Left renal cortex interstitium (tissue), 4 donors: ENCODE measurements at places on chromosomes 6 and 20.
A peak's percentile ranks its signal among the peaks of the same experiment; 100 is the strongest.

DNA sequence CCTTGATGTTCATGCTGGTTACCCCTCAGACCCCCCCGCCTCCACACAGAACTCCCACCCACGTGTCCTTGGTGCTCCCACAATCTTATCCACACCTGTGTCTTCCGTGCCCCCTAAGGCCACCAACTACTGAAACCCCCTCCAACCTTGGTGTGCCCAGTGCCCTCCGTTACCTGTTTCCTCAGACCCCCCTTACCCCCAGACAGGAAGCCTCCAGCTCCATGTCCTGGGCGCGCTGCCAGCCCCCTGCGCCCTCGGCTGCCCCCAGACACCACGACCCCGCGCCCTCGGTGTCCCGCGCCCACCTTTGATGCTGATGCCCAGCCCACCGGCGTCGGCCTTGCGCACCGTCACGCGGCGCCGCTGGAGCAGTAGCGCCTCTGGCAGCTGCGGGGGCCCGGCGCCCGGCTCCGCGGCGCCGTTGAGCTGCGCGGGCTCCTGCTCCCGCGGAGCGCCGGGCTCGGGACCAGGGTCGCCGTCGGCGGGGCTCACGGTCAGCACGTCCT lies 504 bp downstream of the SNTA1 start:
- no peak for DNase-seq

GRCh38 chr20:47727170-47727880 lies 58.0 kb downstream of the SULF2 start:
- no peak for DNase-seq

DNA sequence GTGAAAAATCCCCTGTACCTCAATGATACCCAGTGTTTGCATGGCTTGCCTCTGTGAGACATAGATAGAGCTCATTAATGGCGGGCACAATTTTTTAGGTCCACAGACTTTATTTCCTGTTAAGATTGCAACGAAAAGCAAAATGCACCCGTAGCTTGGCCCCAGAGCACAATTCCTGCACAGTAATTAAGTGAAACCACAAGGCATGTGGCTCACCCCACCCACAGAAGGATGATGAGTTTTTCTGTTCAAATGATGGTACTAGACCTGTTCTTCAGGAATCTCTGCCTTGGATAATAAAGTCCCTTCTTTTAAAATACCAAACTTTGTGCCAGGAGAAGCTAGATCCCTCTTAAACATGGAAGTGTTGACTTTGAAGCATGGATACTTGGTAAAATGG lies 738.1 kb downstream of the QKI start:
- no peak for DNase-seq

DNA sequence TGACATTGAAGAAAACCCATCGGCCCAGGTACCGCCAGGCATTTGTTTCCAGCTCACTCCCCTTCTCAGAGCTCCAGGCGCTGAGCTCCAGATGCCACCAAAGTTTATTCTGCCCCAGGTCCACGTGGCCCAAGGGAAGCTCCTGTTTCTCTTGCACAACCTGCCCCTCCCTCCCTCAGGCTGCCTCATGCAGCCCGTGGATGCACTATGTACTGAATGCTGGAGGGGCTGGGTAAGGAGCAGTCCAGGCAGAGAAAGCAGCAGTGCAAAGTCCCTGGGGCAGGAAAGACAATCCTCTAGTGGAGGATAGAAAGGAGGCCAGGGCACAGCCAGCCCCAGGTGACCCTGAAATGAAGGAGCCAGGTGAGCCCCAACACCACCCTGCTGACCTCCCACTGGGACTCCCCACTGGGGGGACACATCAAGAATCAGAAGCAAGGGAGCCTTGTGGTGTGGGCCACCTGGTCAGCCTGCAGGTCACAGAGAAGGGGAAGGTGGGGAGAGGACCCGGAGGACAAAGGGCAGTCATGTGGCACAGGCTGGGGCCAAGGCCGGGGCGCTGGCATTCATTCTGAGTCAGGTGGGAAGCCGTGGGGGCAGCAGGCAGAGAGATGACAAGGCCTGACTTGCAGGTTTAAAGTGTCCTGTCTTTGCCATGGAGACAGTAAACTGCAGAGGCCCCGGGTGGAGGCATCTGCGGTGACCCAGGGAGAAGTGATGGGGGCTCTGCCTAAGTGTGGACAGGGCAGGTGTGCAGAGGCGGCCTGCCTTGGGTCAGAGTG lies 230.1 kb downstream of the PREX1 start:
- DNase-seq, result no peak

DNA sequence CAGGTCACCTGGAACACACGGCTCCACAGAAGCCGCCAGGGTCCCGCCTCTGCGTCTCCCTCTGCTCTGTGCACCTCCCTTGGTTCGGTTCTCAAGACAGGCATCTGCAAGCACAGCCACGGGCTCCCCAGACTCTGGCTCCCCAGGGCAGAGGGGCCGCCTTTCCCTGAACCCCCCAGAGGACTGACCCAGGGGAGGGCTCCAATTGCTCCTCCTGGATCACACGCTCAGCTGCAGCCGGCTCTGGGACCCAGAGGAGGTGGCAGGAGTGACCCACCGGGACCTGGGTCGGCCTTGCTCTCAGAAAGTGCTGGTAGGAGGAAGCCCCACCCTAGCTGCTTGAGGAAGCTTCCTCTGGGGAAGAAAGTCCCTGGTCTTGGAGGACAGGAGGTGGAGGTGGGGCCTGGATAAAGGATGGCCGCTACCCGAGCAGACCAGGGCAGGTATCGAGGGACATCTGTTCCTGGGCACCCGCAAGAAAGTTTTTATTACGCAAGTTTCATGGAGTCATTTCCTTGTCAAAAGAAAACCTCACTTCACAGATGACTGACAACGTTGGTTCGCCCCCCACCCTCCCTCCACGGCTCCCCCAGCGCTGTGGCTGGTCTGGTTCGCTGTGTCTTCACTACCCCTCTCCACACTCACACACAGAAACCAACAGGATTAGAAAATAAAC lies 103.9 kb upstream of the AFDN start:
- DNase-seq, result no peak

DNA sequence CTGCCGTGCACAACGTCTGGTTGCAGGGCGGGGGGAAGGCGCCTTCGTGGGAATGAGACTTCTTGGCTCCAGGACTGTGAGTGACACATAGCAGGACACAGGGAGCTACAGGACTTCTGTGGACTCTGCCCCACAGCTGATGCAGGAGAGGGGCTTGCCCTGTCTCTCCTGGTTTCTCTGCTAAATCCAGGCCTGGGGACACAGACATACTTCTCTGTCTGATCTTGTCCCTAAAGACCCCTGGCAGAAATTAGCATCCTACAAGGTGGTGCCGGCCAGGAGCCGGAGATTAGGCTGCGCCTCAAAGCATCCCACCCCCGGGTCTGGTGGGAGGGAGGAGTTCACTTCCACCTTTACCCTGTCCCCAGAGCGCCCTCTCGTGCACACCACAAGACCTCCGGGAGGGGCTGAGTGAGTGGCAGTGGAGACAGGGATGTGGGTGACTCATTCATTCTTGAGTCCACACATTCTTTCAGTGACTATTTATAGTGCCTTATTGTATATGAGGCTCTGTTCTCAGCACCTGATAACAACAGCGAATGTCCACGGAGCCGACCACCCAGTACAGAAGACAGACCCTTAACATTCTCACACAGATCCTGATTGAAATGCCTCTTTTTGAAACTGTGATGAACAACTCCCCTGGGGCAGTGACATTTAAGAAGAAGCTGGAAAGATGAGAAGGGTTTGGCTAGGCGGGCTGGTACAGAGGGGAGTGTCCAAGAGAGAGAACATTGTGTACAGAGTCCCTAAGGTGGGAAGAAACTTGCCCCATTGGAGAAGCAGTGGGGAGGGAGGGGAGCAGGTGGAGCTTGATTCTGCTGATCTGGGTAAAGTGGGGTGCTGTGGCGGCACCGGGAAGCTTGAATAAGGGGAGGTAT lies 39.0 kb downstream of the GMPR start:
- peak; percentile 41 for DNase-seq

DNA sequence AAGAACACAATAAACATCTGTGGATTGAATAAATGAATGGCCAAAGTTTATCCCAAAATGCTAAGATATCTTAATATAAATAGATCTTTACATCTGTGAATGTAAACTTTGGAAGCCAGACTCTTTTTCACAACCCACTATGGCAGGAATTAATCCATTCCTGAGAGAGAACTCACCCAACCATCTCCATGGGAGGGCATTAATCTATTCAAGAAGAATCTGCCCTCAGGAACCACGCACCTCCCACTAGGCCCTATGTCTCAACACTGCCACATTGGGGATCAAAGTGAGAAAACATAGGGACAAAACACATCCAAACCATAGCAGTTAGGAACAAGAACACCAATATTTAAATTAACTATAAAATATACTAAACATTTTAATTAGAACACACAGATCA lies 3.4 kb downstream of the UBE3D start:
- DNase-seq, result no peak

DNA sequence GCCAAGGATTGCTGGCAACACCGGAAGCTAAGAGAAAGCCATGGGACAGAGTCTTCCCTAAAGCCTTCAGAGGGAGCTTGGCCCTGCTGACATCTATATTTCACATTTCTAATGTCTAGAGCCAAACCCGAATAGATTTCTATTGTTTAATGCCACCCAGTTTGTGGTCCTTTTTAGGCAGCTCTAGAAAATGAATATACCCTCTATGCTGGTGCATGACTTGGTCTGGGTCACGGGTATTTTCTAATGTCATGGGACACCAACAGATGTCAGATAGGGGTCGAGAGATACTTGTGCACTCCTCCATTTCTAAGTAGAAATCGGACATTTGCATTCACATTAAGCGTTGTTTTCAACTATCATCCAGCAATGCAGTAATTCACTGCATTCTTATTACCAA lies 37.0 kb upstream of the SOX4 start:
- no peak for DNase-seq

DNA sequence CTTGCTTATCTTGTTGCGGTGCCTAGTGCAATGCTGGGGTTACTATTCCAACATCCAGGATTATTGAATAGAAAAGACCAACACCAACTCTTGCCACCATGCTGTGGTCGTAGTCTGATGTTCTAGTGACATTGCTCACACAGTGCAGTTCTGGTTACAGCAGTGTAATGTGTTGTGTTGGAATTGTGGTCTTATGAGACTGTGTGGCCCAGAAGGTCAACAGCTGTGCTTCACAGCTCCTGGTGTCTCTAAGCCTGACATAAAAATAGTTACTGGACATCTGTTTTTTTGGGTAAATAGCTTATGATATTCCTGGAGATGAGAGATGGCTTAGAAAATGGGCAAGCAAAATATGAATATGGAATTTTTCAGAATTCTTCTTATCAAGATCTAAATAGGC lies 57.6 kb downstream of the SLC22A2 start:
- no peak for DNase-seq

DNA sequence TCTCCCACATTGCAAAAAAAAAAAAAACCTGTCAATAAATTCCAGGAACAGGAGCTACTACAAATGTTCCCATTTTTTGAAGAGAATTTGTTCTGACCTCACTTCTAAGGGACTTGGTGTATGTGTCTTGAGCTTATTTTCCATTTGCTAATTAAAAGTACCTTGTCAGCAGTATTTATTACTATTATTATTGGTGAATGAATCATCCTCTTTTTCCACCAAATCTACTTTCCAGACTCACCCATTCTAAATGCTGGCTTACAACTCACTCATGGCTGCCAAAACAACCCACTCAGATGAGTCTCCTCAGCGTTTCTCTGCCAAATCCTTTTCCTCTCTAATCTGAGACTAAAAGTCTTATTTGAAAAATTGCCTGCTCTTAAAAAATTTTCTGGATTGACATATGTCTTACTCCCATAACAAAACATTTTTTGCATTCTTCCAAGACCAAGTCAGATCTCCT lies 33.2 kb upstream of the TASP1 start:
- DNase-seq, result no peak

- no peak for DNase-seq
These were observed 649.1 kb upstream of the GJE1 start for GRCh38 chr6:141483598-141484061.

DNA sequence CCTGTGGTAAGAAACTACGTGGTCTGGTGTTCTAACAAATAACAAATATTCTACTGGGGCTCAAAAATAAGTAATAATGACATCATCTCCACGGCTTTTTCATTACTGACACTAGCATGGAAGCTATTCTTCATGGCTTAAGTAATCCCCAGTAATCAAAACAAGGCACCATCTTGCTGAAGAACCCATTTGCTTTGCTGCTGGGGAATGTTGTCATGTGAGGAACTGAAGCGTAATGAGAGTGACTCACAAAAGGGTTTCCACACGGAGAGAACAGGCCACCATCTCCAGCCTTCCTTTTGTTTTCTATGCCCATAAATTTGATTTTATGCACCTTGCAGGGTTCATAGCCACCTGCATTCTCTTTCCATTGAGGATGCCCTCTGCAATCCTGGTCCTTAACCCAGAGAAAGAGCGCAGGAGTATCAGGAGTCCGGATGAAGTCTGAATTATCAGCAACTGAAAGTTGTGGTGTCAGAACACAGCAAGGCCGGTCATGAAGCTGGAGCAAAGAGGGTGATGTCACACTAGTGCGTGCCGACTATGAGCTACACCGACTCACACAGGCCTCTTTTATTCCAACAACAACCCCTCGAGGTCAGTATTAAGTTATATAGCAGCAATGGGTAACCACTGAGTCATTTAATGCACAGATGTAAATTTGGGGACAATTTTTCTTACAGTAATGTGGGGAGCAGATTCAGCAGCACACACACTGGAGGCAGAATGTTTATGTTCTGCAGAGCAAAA lies 173.7 kb upstream of the SSTR4 start:
- no peak for DNase-seq

GRCh38 chr6:31083742-31084354 lies 28.5 kb downstream of the C6orf15 start:
- no peak for DNase-seq

- no peak for DNase-seq
These were observed 453.8 kb downstream of the RFPL4B start for GRCh38 chr6:112800916-112801315.

- DNase-seq, result no peak
These were observed 160.2 kb downstream of the NFATC2 start for GRCh38 chr20:51382111-51382985.

- no peak for DNase-seq
These were observed 36.2 kb downstream of the STMND1 start for GRCh38 chr6:17138033-17138432.

DNA sequence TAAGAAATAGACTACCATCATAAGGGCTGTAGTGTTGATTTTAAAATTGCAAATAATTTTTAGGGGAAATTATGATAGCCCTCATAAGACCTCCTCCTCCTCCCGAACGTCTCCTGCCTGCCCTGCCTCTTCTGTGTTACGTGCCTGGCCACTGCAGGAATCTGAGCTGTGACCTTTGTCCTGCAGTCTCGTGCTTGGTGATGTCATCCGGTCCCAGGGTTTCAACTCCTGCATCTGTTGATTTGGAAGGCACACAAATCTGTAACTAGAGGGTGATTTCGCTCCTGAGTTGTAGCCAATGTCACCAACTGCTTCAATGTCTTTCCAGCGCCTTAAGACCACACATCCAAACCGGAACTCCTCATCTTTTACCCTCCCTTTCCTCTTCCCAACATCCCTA lies 163.2 kb downstream of the AIG1 start:
- no peak for DNase-seq

DNA sequence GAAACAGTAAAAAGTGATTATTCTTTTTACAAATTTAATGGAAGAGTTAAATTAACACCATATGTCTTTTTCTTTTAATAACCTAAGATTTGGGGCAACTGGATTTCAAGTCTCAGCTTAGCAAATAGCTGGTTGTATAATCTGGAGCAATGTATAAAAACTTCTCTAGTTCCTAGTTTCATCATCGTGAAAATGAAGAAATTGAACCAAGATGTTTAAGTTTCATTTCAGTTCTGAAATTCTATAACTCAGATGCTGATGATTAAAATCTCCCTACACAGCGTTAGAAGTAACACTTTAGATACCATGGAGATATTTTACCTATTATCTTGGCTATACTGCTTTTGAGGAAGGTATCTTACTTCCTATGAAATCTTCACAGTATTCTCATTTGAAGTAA lies 252.0 kb downstream of the KIF16B start:
- DNase-seq, result no peak
